ENCODE measurements at places on chromosomes 16 and 17. TPM values are rescaled to one million over a fixed set of nuclear protein-coding genes. Genes with fewer than 3 reads are reported as not detected.

Gene TMEM235
- not detected for total RNA-seq

Gene TAC4
- not detected for total RNA-seq

Gene PMP22
- 9.1 TPM for total RNA-seq

Gene NAA38
- total RNA-seq, result 25.8 TPM

Gene C17orf113
- 2.5 TPM for total RNA-seq
